ENCODE measurements at places on chromosomes 16 and 17.

DNA sequence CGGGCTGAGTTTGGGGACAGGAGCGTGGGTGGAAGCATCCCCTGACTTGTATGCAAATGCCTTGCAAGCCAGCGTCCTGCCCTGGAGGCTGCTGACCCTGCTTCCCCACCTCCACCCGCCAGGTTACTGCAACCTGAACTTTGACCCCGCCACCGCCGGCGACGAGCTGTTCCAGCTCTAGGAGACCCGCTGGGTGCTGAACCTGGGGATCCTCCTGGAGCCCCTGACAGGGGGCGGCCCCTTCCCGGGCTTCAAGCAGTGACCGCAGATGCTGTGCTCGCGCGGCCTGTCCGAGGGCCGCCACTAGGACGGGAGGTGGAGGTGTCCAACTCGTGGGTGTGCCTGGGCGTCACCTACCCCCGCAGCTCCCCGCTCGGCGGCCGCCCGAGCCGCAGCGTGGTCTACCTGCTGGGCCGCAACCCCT, 10.7 kb upstream of the SLC16A5 start:
- DNase-seq: no peak

- DNase-seq: no peak
Observed at GRCh38 chr17:33469911-33470310, 176.8 kb upstream of the ASIC2 start.

DNA sequence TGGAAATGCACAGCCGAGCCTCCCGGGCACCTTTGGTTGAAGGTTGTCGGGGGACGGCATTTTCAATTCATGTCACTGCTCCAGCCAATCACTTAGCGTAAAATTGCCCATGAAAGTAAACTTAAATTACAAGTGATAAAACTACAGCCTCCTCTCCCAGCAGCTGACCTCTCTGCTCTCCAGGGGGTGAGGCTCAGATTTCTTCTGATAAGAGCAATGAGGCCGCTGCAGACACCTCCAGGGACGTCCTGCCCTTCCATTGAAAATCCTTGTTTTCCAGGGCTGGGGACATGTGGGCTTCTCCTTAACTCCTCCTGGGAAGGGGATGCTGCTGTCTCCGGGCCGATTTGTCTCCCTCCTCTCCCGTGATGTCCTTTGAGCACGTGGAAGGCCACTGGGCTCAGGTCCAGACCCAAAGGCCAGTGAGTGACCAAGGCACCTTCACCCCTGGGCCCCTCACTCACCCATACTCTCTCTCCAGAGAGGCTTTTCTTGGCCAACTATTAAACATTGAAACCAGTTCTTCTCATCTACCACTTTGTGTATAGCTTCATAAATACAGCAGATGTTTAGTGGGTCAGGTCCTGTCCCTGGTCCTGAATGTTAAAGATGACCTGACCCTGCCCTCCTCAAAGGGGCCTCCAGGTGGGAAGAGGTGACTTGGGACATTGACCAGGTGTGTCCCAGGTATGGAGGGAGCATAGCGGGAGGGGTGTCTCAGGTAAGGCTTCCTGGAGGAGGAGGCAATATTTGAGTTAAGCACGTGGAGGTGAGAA, 52.3 kb downstream of the MGAT5B start:
- DNase-seq: no peak

- no peak for DNase-seq
Observed at GRCh38 chr17:15660077-15660476, 24.0 kb downstream of the TRIM16 start.

GRCh38 chr16:7867831-7868230, 535.2 kb downstream of the RBFOX1 start:
- no peak for DNase-seq

DNA sequence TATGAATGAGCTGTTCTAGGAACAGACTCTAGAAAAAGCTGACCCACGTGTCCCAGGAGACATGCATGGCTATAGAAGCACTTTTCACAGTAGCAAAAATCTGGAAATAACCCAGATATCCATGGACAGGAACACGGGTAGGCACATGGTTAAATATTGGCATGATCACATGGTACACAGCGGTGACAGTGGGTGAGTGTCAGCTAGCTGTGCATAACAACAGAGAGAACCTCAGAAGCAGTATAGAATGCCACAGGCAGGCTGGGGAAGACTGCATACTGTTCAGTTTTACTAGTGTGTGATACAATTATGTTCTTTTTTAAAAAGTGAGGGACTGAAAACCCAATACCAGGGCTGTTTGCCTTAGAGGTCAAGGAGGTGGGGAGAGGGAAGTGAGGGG, 31.4 kb downstream of the EPN2 start:
- no peak for DNase-seq

GRCh38 chr17:21165922-21166594, 39.3 kb downstream of the DHRS7B start:
- no peak for DNase-seq

DNA sequence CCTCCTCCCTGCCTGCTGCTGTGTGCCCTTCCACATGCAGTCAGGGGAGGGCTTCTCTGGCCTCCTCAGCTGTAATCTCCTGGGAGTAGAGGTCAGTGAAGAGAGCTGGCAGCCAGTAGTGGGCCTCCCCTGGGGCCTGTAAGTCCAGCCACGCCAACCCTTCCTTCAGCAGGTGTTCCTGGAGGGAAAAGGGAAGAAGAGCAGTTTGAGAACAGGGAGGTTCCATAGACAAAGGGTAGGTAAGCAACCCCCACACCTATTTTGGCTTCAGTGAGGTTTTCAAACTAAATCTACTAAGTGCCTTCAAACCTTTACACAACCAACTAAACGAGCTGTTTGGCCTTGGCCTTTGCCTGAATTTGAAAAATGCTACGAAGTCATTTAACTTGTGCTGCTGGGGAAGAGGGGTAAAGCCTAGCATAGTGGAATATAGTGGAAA, 14.2 kb downstream of the SNF8 start:
- no peak for DNase-seq

DNA sequence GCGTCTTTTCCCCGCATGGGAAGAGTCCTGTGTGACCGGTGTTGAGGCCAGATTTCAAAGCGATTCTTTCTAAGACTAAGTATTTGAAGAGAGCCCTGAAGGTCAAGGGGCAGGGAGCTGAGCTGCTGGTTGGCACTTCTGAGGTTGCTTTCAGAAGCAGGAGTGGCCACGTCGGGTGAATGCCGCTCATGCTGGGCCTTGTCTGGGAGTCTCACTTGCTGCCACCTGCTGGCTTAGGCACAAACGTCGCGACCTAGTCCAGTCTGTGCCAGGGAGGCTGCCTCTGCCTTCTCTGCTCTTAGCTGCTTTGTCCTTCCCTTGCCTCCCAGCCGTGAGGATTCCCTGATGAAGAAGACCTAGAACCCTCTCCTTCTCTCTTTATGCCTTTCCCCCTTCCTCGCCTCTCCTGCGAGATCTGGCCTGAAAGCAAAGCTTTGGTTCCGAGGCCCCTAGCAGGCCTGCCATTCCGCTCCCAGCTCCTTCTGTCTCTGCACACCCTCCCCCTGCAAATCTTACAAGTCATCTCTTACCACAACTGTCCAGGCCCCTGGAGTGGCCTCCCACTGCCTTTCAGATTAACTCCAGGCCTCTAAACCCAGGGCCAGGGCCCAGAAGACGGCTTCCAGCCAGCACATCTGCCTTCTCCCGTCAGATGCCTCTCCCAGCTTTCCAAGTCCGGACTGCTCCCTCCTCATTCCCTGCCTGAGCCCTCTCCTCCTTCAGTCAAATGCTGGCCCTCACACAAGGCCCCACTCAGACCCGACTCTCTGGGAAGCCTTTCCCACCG, 11.4 kb downstream of the CTNS start:
- no peak for DNase-seq

- no peak for DNase-seq
Observed at GRCh38 chr17:379531-380465, 27.2 kb upstream of the RPH3AL start.

GRCh38 chr17:494601-495265, 142.1 kb upstream of the RPH3AL start:
- DNase-seq: no peak

- DNase-seq: no peak
Observed at GRCh38 chr17:8698162-8698971, 46.3 kb downstream of the CCDC42 start.

GRCh38 chr16:77894162-77894561, 105.8 kb downstream of the VAT1L start:
- no peak for DNase-seq

- no peak for DNase-seq
Observed at GRCh38 chr16:53457670-53458069, 23.4 kb downstream of the RBL2 start.

GRCh38 chr17:82282239-82283207, 9.0 kb upstream of the CSNK1D start:
- no peak for DNase-seq

DNA sequence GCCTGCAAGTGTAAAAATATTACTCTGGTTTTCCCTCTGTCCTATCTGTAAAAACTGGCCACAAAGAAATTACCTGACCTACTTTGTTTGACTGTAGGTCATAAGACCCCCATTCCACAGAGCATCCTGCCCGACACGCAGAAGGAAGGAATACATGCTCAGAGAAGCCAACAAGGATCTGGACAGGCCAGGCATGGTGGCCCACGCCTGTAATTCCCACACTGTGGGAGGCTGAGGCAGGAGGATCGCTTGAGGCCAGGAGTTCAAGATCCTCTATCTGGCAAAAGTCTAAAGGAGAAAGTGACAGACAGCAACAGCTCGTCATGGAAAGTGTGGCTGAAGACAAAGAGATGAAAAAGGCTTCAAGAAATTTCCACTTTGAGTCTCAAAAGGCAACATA, 78.2 kb upstream of the RNU2-1 start:
- no peak for DNase-seq

DNA sequence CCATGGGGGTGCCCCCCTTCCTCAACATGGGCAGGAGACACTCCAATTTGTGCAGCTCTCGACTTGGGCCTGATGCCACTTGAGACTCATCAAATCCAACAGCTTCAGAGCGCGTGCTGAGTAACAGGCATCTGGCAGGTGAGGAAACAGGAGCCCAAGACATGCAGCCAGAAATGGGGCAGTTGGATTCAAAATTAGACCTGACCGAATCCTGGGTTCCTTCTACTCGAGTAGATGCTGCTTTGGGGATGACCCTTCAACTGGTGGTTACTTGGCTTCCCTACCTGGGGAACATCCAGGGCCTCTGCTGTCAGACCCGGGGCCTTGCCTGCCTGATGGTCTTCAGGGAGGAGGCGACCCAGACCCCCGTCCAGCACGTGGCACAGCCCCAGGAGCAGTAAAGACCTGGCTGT, 488 bp upstream of the NTN3 start:
- DNase-seq: no peak

GRCh38 chr16:70267516-70267915, 15.8 kb upstream of the EXOSC6 start:
- no peak for DNase-seq

DNA sequence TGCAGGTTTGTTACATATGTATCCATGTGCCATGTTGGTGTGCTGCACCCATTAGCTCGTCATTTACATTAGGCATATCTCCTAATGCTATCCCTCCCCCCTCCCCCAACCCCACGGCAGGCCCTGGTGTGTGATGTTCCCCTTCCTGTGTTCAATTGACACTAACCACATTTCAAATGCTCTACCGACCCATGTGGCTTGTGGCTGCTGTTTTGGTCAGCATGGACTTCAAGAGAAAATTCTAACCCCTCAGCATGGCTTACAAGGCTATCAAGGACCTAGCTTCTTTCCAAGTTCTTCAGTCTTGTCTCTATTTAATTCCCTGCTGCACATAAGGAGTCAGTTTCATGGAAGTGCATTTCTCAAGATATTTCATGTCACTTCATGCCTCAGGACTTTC, 52.9 kb downstream of the MMD start:
- no peak for DNase-seq

DNA sequence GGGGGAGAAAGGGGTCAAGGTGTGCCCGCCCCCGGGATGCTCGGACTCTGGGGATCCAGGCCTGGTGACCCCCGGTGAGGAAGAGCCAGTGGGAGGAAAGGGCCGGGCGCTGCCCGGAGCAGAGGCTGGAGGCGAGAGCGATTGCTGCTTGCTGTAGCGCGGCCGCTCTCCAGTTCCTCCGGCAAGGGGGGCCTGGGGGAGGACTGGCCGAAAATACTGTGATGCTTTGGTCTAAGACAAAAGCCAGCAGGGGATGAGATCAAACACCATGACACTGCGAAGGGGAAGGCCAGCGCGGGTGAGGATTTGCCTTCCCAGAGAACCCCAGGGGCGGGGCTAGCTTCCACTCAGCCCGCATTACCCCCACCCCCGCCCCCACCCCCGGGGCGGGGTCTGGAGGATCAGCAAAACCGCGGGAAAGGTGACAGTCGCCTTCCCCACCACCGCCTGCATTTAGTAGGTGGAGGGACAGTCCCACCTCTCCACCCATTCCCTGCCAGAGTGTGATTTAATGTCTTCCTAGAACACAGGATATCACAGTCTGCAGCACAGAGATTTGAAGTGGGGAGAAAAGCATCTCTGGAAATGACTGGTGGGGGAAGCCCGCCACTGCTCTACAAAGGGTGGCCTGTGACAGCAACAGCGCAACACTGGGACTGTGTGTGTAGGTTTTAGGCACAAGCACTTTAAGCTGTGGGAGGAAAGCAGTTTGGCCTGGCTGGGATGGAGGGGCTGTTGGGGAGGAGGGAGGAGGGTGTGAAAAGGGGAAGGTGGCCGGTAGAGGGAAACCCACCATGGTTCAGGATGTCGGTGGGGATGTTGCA, 25.7 kb downstream of the MRC2 start:
- DNase-seq: peak; percentile 52

DNA sequence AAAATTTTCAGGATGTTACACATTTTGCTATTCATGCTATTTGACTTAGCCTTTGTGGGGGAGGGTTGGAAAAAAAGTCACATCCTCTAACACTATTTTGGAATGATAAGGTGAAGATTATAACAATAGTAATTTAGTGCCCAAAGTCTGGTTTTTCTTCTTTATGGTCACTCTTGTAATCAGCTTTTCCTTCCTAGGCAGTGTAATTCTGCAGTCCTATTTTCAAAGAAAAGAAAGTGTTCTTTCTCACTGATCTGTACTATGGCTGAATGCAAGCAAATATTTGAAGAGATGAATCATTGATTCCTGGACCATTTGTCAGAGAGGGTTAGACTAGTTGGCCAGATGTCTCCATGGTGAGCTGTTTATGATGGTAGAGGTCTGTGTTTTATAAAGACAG, 8.4 kb downstream of the RSPRY1 start:
- DNase-seq: no peak

DNA sequence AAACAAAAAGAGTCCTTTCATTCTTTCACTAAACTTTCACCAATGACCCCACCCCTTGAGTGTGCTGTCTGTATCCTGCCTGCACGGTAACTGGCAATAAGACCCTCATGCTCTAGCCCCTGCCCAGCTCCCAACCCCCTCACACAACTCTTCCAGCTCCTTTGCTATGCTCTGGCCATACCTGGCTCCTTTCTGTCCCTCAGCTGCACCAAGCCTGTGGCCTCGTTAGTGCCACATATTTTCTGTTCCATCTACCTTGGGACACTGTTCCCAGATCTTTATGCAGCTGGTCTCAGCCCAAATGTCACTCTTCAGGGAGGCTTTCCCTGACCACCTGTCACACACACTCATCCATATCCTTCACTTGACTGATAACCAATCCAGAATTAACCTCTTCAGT, 47.3 kb downstream of the C16orf82 start:
- DNase-seq: no peak

GRCh38 chr16:81384006-81384405, 60.6 kb upstream of the CMIP start:
- no peak for DNase-seq

GRCh38 chr17:32523827-32524552, 37.2 kb downstream of the CDK5R1 start:
- no peak for DNase-seq

- no peak for DNase-seq
Observed at GRCh38 chr16:986925-987582, 5.5 kb downstream of the SOX8 start.
